ENCODE measurements at places on chromosomes 2 and 18.

- DNase-seq, result no peak
These were observed 75.2 kb downstream of the MAP2 start for GRCh38 chr2:209499069-209499468.

DNA sequence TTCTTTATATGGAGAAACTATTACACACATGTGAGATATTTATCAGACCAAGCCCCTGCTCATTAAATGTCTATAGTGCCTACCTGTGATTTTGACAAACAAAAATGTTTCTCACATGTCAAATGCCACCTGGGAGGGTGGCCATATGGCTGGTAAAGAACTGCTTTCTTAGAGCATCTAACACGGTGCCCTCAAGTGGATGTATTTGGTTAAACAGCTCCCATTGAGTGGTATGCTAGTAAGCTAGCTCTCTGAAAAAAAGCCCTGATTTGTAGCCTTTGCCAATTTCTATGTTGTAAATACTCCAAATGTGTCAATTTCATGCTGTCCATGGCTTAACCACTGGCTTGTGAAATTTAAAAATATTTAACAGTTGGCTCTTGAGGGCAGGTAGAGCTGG lies 94.6 kb downstream of the PMAIP1 start:
- no peak for DNase-seq

DNA sequence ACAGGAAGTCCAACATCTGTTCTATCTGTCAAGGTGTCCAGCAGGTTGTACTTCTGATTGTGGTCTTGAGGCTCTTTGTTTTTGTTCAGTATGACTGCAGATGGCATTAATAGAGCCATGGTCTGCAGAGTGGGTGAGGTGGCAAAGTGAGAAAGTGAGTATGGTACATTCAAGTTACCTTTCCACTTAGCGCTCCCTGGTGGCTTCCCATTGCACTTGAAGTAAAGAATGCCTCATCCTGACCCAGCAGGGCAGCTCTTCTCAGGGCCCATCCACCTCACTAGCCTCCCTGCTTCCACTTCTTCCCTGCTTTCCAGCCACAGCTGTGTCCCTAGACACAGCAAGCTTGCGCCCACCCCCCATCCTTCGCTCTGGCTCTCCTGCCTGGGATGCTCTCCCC lies 148.0 kb upstream of the ALPP start:
- no peak for DNase-seq

DNA sequence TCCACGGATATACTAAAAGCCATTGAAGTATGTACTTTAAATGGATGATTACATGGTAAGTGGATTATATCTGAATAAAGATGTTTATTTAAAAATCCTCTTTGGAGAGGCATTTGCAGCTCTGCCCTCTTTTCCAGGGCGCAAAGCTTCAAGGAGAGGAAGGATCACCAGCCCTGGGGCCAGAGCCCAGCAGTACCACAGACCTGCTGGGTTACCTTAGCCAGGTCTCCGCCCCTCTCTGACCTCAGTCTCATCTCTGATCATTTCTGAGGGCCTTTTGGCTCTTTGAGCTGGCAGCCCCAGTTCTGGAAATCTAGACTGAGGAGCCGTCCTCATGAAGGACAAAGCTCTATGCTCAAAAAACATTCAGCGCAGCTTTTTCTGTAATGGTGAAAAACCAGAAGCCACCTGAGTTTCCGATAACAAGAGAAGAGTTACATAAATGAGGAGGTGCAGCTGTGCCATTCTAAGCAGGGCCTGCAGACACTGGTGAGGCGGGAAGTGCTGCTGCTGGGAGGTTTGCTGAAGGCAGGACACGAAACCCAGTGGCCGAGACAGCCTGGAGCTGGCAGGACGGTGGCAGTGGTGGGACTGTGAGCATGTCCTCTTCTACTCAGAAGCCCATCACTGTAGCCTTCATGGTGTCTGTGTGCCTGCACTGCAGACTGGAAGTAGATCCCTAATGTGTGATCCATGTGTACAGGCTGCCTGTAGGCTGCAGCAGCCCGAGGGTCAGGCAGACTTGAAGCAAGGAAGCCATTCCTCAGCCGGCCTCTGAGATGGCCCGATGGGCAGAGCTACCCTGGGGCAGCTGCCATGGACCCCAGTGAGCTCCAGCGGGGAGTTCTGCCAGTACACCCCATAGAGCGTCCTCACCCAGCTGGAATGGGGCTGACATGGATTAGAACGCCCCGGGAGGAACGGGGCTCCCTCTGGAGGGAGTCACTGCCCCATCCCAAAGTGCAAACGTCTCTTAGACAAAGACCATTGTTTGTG lies 27.7 kb downstream of the ADRA2B start:
- DNase-seq, result no peak

DNA sequence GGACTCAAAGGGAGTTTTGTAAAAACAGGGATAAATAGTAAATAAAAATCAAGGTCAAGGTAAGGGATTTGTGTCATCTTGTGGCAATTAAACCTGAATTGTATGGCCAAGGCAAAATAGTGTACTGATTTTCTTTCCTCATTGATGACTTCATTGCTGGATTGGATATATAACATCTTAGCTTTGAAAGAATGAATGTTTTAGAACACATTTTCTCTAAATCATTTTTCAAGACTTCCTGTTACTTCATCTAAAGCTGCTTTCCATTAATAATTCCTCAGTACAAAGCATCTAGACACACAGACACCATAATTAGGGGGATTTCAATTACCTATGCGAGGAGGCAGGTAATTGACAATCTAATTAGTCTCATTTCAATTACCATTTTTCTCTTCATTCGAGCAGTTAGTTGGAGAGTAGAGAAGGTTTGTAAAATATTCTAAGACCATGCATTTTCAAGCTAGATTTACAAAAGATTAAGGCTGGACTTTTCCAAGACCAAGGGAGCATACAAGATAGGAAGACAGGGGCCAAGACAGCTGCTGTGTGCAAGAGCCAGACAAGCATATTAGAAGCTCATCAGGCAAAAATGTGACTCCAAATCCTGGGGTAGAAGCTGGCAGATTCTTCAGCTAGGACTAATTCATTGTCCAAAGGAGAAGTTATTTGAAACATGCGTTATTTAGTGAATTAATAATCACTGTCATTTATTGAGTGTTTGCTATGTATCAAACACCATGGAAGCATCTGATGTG lies 253.6 kb downstream of the EPHA4 start:
- no peak for DNase-seq

DNA sequence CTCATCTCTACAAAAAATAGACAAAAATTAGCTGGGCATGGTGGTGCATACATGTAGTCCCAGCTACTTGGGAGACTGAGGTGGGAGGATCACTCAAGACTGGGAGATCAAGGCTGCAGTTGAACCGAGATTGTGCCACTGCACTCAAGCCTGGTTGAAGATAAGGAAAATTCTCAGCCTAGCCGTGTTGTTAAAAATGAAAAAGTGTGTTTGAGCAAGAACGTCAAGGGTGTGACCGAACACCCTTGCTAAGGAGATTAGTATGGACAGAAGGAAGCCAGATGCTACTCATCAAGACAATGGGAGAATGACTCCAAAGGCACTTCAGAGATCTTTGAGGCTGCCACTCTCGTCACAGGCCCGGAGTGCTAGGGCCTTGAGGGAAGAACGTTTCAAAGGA lies 70.0 kb upstream of the NDUFV2 start:
- no peak for DNase-seq

GRCh38 chr2:203645831-203646230 lies 60.6 kb upstream of the CD28 start:
- DNase-seq, result no peak

- no peak for DNase-seq
These were observed 1.1 kb downstream of the SEPTIN2 start for GRCh38 chr2:241316825-241317224.

DNA sequence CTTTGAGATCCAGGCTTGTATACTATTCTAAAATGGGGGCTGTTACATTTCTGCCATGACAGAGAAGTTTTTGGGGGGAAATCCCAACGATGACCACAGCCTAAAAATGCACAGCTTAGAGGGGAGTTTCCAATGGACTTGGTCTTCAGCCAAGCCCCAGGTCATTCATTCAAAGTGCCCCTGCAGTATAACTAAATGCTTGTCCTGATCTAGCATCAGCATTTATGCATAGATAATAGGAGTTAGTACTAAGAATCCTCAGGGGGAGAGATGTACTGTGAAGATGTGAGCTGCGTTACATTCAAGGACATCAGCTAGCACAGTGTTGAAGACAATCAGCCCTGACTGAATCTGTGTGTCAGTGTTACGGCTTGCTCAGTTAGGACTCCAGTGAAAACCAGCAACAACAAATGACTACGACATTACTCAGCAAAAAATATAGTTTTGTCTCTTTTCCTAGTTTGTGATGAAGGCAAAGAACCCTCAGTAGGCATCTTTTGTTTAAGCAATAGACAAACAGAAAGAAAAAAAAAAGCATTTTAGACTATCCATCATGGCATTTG lies 160.9 kb downstream of the ZEB2 start:
- DNase-seq, result no peak

DNA sequence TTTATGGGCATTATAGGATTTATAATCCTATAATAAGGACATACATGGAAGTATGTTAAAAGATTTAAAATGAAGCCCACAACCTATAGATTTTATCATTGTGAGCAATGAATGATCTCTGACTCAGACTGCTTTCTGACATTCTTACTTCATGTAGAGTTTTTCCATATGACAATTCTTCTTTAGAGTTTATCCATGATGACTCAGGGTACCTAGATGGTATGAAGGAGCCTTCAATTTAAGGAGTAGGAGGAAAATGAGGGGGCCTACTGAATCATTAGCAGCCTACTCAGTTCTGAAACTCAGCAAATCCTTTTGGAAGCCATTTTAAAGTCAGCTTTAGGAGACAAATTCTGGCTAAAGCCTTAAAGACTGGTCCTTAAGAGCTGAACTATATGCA lies 10.4 kb downstream of the PELI1 start:
- no peak for DNase-seq

- no peak for DNase-seq
These were observed 93.5 kb upstream of the OTOS start for GRCh38 chr2:240233885-240234502.

GRCh38 chr2:190860985-190861680 lies 19.5 kb upstream of the GLS start:
- peak; percentile 70 for DNase-seq

DNA sequence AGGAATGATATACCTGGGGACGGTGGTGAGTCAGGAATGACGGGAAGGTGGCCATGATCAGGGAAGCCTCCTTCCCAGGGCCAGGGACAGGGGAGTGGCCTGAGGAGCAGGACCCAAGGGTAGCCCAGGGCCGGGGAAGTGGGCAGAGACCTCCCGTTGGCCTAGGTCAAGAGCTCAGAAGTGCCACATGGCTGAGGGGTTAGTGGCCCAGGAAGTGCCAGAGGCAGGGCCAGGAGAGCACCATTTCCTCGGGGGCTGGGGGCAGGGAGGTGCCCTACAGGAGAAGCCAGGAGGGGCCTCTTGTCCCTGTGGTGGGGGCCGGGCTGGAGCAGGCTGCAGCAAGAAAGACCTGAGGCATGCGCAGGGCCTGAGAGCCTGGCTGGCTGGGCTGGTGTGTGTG lies 152.3 kb upstream of the ZSWIM2 start:
- no peak for DNase-seq

DNA sequence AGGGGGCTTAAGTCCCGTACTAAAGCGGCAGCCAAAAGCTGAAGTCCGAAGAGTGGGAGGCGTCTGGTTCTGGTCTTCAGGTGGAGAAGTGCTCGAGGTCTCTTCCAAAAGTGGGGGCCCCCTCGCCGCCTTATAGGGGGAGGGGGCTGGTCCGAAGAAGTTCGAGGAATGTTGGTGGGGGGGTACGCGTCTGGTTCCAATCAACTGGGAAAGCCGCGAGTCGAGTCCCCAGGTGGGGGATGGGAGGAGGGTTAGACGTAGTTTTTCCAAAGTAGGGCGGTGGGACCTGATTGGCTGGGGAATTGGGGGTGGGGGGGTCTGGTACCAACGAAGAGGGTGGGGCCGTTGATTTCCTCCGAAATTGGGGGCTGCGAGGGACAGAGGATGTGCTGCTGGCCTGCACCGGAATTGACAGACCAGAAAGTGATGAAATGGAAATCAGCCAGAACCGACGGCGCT lies 594 bp downstream of the ITM2C start:
- no peak for DNase-seq

GRCh38 chr2:130986890-130987493 lies 106.3 kb downstream of the FAM168B start:
- no peak for DNase-seq

DNA sequence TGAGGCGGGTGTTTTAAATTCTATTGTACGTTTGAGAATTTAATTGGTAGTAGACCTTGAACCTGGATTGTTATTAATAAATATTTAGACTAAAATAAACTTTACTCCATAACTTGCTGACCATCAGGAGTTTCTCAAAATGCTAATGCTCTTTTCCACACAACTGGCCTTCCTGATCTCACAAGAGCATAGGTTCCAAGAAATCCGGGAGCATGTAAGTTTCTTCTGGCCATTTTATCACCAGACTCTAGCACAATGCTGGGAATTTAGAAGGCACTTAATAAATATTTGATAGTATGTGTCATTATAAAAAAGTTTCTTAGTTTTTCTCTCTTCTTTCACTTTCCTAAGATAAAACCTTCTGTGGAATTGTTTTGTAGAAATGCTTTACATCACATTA lies 2047.1 kb downstream of the SUCLG1 start:
- no peak for DNase-seq

DNA sequence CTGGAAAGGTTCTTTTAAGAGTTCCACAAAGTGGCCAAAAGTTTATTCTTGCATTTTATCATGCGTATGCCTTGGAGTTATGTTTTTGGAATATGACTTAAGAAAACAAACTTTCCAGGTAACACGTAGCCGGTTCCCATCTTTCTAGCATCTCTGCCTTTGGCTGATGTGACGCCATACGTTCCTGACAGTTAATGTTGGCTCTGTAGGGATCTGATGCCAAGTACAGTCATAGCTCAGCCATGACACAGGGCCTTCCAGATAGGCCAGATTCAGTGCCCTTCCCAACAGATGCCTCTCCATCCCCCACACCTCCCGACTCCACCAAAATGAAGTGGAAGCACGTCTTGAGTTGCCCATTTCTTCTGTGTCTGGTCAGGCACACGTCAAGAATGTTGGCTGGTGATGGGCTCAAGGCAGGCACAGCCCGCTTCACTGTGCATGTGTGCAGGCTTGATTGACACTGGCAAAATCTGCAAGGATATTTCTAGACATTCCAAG lies 51.0 kb upstream of the THOC1 start:
- no peak for DNase-seq

- no peak for DNase-seq
These were observed 435.0 kb downstream of the TMEM182 start for GRCh38 chr2:103196802-103197201.

DNA sequence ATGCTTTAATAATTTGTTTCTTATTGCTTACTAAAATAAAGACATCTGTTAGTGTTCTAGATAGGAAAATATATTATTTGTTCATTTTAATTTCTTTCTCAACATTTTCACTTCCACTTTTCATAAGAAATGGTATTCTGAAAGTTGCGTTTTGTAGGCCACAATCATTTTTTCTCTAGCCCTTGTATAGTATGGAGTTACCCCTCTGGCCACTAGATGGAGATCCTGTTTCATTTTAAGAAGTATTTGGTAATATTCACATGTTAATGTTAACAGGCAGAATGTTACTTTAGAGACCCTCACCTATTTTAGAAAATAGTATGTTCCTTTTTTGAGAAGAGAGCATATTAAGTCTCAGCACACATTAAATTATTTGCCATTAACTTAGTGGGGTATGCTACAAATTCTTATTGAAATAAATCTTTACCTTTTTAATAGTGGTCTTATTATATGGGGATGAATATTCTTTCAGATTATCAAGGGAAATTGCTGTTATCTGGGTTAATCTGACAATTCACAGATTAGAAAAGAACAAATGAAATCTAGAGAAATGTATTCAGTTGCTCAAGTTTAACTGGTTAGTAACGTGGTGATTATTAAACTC lies 73.9 kb upstream of the TTC27 start:
- DNase-seq, result peak; percentile 16

- DNase-seq, result no peak
These were observed 14.6 kb downstream of the CYP27C1 start for GRCh38 chr2:127205218-127206125.

All from NT2/D1 (cell line).